Stimulated activated CD8-positive, alpha-beta memory T cell treated with anti-CD3 and anti-CD28 coated beads, Interleukin-4, amount 100 ng/mL, for 48 hours (primary cell): ENCODE measurements at places on chromosomes 1 and 21.
A peak's percentile ranks its signal among the peaks of the same experiment; 100 is the strongest.

DNA sequence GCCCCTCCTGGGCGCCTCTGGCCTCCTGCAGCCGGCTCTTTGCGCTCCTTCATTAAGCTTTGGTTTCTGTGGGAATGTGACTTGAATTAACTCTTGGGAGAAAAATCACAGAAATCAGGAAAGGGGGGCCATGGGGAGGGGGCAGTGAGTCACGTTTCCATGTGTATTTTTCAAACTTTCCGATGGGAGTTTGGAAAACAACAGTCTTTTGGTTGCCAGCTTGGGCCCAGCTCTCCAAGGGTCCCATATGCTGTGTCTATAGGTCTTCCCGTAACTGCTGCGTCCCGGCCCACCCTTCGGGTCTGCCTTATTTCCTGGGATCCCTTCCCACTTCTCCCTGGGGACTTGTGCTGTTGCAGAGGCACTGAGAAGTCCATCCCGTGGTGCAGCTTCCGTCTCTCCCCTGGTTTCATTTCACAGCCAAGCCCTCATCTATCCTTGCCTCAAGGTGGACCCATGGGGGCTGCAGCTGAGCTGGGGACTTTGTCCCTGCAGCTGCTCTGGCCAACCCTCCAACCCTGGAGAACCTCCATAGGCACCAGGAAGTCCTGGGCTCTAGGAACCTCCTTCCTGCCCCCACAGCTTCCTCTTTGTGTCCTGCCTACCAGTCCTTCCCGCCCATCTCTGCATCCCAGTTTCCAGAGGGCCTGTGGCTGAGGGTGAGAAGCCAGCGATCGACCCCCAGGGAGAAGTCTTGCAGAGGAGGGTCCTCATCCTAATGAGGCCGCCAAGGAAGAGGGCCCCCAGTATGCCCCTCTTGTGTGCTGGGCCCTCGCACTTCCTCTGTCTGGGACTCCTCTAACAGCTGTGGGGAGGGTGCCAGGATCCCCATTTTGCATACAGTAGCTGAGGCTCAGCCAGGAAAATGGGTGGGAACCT lies 11.6 kb upstream of the LMNA start:
- DNase-seq = no peak

DNA sequence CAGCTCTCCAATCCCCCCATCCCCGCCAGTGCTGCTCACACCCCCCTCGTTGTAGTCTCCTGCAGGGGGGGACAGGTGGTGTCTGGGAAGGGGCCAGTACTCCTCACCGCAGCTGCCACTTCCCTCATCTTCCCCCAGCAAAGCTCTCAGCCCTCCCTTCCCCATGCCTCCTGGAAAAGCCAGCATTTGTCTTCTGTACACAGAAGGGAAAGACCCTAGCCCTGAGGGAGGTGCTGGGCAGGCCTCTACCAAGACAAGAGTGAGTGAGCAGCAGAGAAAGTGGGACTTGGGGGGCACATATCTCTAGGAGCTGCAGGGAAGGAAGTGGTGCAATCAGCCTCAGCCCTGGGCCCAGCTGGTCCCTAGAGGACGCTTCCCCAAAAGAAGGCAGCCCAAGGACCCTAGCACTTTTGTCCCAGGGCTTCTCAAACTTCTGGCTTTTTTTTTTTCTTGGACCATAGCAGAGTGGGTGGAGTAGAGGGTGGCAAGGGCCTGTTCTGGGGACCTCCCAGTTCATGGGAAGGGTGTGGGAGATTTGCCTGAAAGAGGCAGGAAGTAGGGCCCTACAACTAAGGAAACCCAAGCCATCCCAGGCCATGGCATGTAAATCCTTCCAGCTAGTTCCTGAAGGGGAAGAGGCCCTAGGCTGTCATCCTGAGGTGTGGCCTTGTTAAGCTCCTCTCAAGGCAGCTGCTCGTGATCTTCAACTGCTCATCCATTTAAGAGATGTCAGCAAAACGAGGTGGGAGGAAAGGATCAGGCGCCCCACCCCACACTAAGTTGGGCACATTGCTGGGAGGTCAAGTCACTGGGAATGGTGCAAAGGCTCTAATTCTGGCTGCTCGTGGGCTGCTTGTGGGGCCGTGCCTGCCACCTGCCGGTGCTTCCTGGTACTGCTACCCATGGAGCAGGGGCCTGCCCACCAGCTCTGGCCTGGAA lies 12.6 kb downstream of the ZC3H12A start:
- DNase-seq = peak; percentile 92

GRCh38 chr1:5649166-5649551 lies 343.1 kb downstream of the NPHP4 start:
- DNase-seq = no peak

GRCh38 chr1:232798920-232799319 lies 6.3 kb upstream of the MAP10 start:
- DNase-seq = no peak

DNA sequence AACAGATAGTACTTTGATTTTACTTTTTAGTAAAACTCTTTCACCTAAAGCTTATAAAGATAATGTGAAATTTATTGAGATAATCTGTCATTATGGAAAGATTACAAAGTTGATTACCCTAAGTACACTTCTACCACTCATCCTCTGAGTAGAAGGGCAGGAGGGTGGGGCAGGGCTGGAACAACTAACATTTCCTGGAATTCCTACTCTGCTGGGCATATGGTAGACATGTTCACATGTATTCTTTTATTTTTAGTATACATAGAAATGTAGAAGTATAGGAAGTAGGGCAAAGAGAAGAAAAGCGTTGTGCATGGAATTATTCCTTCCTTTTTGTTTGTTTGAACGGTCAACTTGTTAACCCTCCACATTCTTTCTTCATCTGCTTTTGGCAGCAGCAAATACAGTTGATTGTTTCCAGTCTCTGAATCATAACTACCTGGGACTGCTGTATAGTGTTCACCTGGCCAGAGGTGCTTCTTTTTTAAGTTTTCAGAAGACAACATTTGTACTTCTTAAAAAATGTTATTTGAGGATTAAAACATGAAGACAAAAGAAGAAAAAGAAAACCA lies 85.1 kb downstream of the POU2F1 start:
- no peak for DNase-seq

DNA sequence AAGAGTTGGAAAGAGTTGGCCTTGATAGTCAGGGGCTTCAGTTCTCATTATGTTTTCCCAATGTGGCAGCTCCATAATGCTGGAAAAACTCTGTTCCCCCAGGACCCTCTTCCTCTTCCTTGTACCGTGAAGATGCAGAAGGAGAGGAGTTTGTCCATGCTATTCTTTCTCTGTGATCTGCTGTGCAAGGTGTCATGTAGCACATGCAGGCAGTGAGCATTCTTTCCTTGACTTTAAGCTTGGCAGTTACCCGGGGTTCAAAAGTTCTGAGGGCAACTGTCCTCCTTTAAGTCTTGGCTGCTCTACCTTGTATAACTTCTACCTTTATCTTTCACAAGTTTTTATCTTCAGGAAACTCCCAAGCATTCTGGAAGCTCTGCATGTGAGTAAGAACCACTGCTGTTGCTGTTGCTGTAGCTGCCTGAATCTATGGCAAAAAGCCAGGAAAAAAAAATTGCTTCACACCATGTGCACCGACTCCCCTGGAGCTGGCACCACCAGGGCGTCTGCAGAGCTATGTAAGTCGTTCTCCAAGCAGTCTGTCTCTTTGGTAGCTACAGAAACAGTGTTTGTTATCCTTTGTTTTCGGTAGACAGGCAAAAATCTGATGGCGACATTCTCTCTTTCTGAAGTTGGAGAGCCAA lies 42.7 kb upstream of the SLC16A1 start:
- no peak for DNase-seq

- peak; percentile 77 for DNase-seq
These were observed 16.7 kb downstream of the SPATA21 start for GRCh38 chr1:16420424-16421118.

DNA sequence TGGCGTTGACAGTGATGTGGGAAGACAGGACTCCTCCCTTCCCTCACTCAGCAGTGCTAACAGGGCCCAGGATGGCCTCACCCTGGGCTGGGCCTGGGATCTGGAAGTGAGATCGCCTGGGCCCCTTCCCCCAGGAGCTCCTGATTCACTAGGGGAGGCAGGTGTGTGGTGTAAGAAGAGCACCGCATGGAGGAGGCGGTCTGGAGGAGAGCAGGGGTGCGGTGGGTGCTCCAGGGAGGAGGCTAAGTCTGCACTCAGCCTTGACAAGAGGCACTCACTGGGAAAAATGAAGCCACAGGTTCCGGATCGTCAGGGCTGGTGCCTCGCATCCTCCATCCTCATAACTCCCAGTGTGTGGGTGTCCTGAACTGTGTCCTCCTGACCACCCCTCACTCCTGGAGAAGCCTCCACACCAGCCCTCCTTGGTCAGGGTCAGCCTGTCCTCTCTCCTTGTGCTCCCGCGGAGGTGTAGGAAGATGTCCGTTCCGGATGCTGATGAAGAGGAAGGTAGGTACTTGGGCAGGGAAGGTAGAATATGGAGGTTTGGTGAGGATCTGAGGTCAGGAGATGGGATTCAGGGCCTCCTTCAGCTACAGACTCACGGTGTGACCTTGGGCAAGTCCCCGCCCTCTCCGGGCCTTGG lies 142.1 kb upstream of the WNT4 start:
- DNase-seq = no peak

- no peak for DNase-seq
These were observed 2.0 kb upstream of the CCN1 start for GRCh38 chr1:85578321-85579295.

DNA sequence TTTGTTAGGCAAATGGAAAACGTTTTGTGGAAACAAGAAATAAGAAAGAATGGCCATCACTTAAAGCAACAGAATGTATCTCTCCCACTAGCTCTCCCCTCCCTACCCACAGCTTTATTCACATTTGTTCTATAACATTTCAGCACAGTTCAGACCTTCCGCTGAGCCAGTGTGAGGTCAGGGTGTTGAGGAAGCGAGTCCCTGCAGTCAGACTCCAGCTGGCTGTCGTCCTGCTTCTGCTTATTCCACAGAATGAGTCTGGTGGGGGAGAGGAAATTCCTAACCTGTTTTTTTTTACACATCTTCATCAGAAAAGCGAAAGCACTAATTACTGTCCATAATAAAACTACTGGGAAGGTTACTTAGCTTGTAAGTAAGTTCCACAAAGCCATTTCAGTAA lies 39.0 kb downstream of the MRPL39 start:
- DNase-seq = peak; percentile 63
